ENCODE measurements at places on chromosomes 12 and 14. TPM values are rescaled to one million over a fixed set of nuclear protein-coding genes. Genes with fewer than 3 reads are reported as not detected.
A peak's percentile ranks its signal among the peaks of the same experiment; 100 is the strongest.

GRCh38 chr12:56375598-56376434 lies 13.2 kb upstream of the APOF start:
- DNase-seq: no peak

GRCh38 chr12:118409834-118410233 lies 33.5 kb downstream of the SUDS3 start:
- no peak for DNase-seq

DNA sequence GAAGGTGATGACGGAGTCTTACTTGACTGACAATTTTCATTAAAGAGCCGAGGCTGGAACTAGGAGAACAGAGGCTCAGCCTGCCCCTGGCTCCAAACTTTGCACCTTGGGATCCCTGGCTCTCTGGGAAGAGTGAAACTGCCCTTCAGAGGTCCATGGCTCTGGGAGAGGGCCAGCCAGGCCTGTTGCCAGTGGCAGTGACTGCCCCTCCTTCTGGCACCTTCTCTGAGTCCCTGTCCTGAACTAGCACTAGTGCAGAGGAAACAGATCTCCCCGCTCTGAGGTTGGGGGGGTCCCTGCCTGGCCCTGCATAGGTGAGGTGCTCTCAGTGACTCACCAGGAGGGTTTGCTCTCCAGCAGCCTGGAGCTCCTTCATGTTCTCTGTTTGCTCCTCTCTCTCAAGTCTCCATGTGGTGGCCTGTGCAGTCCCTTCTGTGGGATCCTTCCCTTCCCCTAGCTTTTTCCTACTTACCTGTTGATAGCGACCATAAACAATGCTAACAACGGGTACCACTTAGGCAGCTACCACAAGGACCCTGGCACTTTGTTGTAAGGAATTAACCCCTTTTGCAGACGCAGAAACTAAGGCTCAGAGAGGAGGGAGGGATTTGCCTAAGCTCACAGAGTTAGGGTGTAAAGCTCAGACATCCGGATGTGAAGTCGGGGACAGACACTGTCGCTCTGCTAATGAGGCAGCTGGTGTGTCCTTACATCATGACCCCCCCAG lies 22.4 kb downstream of the FAM222A start:
- DNase-seq: no peak

The CRADD gene
- 10.8 TPM for total RNA-seq

The SYCP3 gene
- total RNA-seq: 1.7 TPM

DNA sequence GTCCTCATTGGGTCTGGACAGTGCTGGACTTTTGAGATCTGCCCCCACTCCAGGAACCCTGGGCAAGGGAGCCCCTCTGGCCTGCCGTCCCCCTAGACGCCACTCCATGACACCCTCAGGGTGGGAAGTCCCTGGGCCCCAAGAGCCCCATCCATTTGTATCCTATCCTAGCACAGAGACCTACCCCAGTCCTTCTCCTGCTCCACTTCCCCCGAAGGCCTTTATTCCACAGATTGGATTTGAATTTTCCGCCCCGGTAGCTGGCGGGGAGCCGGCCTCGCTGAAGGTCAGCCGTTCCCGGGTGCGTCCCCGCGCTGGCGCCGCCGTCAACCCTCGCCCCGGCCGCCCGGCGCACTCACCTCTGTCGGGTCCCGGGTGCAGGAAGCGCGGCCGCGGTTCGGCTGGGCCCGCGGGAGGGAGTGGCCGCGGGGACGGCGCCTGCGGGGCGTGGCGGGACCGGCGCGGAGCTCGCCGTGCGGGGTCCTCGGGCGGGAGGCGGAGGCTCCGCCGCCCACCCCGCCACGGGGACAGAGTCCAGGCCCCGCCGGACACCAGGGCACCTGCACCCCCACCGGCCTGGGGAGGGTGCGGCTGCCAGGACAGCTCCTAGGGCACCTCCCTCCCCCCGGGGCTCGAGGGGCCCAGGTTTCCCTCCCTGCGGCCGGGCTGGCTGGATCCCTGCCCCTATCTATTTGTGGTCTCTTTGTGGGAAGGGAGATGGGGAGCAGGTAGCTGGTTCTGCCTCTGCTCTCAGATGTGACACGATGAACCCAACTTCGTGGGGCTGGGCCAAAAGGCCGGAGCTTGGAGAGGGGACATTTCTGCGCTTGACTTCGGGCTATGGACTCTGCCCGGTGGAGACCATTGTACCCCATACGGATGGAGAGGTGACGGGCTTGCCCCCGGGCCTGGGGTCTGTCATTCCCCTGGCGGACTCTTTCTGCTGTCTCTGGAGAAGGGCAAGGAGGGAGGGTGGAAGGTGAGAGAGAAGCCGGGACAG lies 19.9 kb upstream of the GPR68 start:
- peak; percentile 45 for DNase-seq

- no peak for DNase-seq
These were observed 30.5 kb downstream of the TTC6 start for GRCh38 chr14:37625597-37626595.

The ARF6 gene
- total RNA-seq: 183 TPM

- no peak for DNase-seq
These were observed 111.9 kb downstream of the FOXN3 start for GRCh38 chr14:89304972-89305703.

GRCh38 chr12:70448371-70448770 lies 82.3 kb downstream of the KCNMB4 start:
- DNase-seq: no peak

The FSCB gene
- total RNA-seq: not detected

The CKB gene
- total RNA-seq: 2.7 TPM

GRCh38 chr14:24817212-24818057 lies 183.4 kb upstream of the GZMB start:
- DNase-seq: no peak

The DHRS4 gene
- total RNA-seq: 18.3 TPM
